Stimulated activated CD8-positive, alpha-beta memory T cell treated with anti-CD3 and anti-CD28 coated beads, Interleukin-15, amount 100 ng/mL, for 48 hours (primary cell): ENCODE measurements at places on chromosomes 1 and 21.

DNA sequence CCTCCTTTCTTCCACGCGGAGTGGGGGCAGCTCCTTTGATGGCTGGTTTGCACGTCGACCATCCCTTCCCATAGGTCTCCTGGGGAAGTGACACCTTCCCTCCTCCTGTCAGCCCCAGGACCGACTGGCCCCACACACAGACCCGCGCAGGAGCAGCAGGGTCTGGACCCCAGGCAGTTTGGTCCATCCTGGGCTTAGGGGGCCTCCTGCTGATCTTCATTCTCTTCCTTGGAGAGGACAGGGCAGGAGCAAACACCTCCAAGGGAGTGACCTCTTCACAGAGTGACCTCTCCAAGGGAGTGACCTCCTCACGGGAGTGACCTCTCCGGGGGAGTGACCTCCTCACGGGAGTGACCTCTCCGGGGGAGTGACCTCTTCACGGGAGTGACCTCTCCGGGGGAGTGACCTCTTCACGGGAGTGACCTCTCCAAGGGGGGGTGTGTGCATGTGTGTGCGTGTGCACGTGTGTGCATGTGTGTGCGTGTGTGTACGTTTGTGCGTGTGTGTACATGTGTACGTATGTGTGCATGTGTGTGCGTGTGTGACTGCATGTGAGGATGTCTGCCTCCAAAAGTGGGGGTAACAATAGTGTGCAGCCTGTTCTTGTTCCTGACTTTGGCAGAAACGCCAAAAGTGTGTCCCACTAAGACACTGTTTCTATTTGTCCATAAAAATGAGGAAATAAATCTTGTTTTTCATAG is 29.8 kb downstream of the COL6A1 start:
- no peak for DNase-seq

GRCh38 chr1:27398405-27399149 is 6.2 kb downstream of the GPR3 start:
- DNase-seq = no peak

DNA sequence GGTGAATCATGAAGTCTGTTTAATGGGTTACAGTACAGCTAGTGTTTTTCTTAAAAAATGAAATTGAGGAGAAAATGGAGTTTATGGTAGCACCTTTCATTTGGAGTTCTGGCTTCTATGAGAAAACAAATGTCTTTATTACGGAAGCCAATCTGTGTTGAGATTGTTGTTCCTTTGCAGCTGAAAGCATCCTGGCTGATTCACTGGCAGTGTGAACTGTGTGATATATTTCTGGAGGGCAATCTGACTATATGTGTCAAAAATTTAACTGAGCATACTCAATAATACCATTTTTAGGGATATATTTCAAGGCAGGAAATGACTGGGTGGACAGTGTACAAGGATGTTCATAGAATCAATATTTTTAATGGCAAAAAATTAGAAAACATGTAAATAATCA is 46.6 kb upstream of the LYST start:
- DNase-seq = no peak

DNA sequence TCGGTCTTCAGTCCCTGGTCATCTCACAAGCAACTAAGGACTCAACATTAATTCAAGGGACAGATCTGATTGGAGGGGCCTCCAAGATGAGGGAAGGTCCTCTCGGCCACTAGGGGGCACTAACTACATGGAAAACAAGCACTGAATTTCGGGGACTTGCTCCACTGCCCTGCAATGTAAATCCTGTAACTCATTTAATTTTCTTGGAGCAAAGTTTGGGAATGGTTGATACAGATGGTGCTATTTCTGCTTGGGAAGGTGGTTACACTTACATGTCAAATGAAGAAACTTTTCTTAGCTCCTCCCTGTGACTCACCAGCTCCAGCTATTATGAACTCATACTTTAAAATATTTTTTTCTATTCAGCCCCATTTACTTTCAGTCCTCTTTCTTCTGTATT is 97.4 kb upstream of the KCNJ15 start:
- peak; percentile 7 for DNase-seq

- no peak for DNase-seq
These were observed 10.4 kb downstream of the COL18A1 start for GRCh38 chr21:45415188-45415942.

DNA sequence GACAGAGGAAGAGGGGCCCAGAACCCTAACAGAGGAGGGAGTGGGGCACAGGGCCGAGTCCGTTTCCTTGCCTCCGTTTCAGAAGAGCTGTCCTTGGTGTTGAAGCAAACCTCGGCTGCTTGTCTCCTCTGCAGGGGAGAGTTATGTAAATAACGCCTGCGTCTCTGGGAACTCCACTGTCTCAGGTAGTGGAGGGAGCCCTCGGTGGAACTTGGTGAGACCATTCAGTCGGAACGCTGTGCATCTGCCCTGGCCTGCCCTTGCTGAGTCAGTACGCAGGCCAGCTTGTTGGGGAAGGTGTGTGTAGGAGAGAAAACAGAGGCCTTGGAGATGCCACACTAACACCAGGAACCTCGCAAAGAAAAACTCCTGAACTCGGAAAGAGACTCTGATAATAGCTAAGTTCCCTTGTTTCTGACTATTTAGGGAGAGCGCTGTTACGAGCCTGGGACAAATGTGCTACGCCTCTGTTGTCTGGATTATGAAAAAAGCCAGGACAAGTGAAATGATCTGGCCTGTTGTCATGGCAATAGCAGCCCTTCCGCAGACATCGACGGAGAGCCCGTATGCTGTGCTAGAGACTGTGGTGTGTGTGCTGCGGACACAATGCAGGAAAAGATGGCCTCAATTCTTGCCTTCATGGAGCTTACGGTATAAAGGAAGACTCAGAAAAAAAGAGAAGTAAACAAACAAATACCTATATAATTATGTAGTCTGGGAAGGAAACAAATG is 94.6 kb upstream of the AKT3 start:
- DNase-seq = no peak

DNA sequence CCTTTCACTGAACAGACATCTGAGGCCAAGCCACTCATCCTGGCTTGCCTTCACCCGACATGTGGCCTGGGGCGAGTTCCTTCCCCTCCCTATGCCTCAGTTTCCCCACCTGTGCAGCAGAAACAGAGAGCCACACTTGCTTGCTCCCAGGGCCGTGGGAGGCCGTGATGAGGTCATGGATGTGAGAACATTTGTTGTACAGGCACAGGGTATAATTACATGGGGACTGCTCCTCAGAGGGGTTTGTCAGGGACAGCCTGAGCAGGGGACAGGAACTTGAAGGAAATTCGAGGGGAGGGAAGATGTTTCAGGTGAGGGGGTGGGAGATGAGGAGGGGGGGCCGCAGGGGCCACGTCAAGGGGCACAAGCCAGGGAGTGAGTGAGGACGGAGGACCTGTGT is 56.1 kb downstream of the ALPL start:
- no peak for DNase-seq

DNA sequence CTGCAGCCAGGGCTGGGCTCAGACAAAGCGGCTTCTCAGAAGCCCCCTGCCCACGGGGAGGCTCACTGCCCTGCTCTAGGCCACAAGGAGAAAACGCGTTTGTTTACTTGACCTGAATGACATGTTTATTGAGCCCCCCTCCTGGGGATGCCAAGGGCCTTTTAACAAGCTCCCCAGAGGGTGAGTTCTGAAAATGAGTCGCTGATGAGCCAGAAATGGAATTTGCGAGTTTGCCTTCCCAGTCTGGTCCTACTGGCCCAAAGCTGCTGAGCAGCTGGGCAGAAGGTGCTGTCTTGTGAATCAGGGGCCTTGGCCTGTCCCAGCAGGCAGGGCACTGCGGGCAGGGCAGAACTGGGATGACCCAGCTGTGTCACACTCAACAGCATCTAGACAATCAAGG is 120.6 kb downstream of the SYF2 start:
- no peak for DNase-seq

DNA sequence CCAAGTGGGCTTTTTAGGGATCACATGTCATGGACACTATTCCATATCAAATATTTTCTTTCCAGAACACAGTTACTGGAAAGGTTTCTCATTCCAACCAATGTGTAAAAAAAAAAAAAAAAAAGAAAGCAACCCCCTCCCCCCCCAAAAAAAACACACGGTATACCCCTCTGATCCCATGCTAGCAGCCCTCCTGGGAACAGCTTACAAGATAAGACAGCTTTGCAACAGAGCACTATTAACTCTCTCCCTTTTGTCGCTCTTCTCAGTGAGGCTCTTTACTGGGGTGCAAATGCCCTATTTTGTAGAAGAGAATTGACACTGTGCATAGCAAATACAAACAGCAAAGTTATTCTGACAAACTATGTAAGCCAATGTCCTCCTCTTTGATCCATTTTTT is 161.2 kb downstream of the NTMT2 start:
- no peak for DNase-seq

- no peak for DNase-seq
These were observed 38.2 kb upstream of the WASF2 start for GRCh38 chr1:27527890-27528817.

DNA sequence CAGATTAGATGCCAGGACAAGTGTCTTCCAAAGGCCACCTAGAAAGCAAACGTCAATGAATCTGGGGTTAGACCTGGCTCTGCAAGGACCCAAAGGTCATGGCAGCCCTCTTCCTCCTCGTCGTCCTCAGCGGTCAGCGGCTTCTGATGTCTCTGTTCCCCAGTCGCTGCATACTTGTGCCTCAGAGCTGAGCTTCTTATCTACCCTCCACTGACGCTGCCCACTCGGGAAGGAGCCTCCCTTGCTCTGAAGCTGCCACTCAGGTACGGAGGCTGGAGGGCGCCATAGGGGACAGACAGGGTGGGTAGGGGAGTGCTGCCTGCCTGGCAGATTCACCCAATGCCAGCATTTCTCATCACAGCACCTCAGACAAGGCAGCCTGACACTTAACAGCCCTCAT is 11.4 kb upstream of the UMODL1 start:
- no peak for DNase-seq

- no peak for DNase-seq
These were observed at the start of gene PCSK9 for GRCh38 chr1:55039342-55040082. Gene PCSK9 (plus strand): TSS chr1:55039548. CDS start chr1:55039838, 290 bp downstream.

DNA sequence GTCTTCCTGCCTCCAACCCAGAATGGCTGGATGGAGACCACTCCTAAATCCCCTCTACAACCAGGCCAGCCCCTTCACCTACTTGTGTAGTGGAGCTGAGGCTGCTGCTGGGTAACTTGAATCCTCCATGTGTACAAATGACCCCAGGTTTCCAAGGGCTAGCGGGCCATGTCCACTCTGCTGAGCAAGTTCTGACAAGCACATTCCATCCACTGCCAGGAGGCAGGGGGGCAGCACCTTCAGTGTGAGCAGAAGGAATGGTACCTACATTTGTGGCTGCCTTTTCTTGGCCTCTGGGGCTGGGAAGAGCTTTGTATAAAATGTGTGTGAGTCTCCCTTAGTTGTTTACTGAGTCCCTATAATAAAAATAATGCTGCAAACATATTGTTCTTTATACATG is 14.5 kb downstream of the KIAA0040 start:
- DNase-seq = no peak

DNA sequence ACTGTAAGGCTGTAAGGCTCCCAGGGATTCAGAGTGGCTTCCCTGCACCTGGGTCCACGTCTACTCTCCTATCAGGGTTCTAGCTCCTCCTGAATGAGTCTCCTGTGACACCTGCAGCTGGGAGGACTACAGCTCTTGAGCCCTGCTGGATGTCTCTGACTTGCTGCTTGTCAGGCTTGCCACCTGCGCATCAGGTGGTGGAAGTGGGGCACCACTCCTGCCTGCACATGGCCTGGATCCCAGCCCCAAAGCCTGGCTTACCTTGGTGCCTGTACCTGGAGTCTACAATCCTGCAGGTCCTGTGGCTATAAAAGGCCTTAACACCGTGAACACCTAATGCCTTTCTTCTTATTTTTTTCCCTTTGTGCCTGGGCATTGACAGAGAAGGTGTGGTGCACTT is 82.2 kb downstream of the FAM78B start:
- no peak for DNase-seq

- peak; percentile 4 for DNase-seq
These were observed 1.9 kb upstream of the GPR88 start for GRCh38 chr1:100536031-100536430.

DNA sequence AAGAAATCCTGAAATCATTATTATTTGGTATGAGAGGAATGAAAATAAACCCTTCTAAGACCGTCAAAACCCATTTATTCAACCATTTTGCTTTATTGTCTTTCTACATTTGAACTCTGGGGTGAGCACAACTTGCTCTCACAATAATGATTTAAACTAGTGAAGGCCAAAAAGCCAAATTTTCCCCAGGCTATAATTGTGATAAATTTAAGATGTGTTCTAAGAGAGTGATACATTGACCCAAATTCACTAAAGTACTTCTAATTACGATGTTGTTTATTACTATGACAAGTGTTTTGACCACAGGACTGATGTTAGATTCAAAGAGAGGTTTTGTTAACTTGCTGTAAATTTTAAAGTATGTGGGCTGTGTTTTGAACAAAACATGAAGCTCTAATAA is 670.9 kb upstream of the NR5A2 start:
- DNase-seq = no peak

- no peak for DNase-seq
These were observed 346.2 kb upstream of the LRRC7 start for GRCh38 chr1:69221524-69221923.

DNA sequence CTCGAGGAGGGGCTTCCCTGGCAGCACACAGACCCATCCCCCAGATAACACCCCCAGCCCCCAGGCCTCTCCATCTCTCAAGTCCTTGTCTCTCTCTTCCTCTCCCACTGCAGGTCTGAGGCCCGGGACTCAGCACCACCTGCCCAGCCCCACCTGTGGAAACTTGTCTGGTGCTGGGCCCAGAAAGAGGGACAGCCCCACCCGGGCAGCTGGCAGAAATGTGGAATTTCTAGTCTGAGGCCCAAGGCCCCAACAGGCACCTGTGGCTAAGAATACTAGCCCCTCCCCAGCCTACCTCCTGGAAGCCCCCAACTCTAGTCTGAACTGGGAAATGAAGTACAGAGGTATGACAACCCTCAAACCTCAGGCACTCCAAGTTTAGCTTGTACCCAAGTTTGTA is 15.4 kb downstream of the TTC39A start:
- no peak for DNase-seq

DNA sequence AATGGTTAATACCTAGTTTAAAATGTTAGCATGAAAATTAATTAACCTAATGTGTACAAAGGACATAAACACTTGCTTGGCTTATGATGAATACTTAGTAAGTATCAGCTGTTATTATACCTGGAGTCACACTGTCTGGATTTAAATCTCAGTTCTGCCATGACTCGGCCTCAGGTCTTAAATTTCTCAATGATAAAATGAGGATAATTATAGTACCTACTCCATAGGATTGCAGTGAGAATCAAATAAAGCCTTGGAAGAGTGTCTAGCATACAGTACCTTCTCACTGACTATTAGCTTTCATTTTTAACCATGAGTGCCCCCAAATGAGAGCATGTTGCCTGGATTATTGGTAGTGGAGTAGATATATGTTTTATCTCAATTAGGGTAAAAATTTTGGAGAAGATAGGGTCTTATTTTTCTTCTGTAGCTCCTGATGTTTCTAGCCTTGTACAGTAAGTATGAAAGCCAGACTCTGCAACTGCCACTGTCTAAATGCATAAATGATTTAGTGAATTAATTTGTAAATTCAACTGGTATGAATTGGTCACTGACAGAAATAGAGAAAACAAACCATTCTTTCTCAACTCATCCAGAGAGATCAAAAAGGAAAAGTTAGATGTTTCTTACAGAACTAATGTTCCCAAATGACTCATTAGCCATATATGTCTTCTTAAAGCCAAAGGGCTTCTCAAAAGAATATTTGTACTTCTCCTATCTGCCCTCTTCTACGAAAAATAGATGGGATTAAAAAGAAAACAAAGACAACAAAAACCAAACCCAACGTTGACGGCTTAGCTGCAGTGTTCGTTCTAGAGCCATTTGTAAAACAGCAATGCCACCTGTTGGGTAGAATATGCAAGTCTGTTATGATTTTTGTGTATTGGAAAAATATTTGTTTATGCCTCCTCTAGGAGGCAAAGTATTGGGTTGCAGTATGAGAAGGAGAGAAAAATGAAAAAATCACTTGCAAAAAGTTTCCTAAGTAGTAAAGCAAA is 53.8 kb upstream of the MROH9 start:
- DNase-seq = no peak
